Placental pericyte (primary cell): ENCODE measurements at places on chromosomes 16 and 17. TPM values are rescaled to one million over a fixed set of nuclear protein-coding genes. Genes with fewer than 3 reads are reported as not detected.

The BAIAP3 gene
- total RNA-seq = 0.66 and 2.4 TPM in 2 replicates

The MYH2 gene
- not detected in 2 replicates for total RNA-seq

The ODF4 gene
- total RNA-seq = not detected in 2 replicates

The RASD1 gene
- 1.1 and 2.2 TPM in 2 replicates for total RNA-seq

The KRTAP3-1 gene
- not detected in 2 replicates for total RNA-seq

The CCL11 gene
- not detected in 2 replicates for total RNA-seq

The ST6GALNAC2 gene
- total RNA-seq = 1.3 and 2.6 TPM in 2 replicates

The MEFV gene
- not detected in 2 replicates for total RNA-seq

The SLC12A3 gene
- total RNA-seq = not detected in 2 replicates

The C17orf107 gene
- 0.57 and 6.1 TPM in 2 replicates for total RNA-seq
